ENCODE measurements at places on chromosomes 1 and 21.

- no peak for DNase-seq
Measured at GRCh38 chr21:25722631-25723030, 12.1 kb downstream of the ATP5PF start.

- no peak for DNase-seq
Measured at GRCh38 chr1:223276029-223276428, 87.9 kb downstream of the SUSD4 start.

DNA sequence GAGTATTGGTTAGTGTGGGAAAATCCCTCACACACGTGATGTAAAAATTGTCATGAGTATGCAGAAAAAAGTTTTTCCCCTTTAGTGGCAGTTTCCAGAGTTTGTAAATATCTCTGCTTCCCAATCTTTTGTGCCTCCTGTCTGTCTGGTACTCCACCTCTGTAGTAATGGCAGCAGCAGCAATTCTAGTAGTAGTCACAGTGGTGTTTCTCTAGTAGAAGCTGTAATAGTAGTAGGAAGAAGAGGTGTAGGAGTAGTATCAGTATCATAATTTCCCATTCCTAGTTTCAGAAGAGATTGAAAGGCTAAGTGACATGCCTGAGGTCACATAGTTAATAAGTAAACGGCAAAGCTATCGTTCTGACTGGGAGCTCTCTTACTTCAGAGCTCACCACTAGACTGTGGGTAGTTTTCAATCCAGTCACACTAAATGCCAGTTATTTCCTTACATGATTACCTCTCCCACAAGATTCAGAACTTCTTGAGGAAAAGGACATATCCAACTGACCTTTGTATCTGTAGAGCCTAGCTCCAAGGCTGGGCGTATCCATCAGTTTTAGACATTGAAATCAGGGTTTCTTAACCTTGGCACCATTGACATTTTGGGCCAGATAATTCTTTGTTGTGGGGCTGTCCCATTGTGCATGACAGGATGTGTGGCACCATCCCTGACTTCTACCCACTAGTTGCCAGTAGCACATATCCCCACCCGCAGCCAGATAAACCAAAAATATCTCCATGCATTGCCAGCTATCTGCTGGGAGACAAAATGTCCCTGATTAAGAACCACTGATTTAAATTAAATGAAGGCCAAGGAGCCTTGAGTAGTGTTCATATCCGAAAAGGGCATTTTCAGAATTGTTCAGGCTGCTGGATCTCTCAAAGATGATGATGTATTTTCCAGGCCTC is 135.9 kb downstream of the FGGY start:
- DNase-seq, result no peak

- DNase-seq, result no peak
Measured at GRCh38 chr21:41141031-41141457, 26.9 kb upstream of the BACE2 start.

- no peak for DNase-seq
Measured at GRCh38 chr1:5688081-5689077, 303.8 kb downstream of the NPHP4 start.

GRCh38 chr1:43144237-43144636 is 27.9 kb downstream of the EBNA1BP2 start:
- DNase-seq, result no peak

DNA sequence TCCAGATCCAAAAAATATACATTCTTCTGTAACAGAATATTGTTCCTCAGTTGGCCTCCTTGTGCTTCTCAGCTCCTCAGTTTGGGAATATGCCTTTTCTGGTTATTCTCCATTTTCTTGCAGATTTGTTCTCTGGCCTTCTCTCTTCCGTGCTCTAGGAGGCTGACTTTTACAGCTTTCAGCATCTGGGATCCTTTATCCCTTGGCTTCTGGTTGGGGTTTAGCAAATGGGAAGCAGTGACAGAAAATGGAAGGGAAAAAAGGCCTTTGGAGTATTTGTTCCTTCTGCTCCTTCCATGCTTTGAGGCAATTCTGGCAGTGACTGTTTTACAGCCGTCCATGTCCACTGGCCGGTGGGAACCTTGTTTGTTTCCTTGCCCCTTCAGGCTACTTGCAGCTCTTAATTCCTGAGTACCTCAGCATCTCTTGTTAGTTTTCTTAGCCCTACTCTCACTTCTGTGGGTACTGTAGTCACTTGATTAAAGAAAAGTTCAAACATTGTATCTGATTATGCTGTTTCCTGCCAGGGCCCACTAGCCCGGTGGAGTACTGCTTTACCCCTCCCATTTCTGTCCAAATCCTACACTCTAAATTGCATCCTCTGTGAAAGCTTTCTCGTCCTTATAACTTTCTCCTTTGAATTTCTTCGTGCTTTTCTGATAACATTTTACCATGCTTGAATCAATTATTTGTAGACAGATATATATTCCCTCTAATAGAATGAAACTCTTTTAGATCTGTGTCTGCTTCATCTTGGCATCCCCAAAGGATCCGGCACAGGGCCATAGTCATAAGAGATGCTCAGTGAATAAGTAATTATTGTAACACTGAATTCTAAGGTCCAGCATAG is 118.2 kb downstream of the OSBPL9 start:
- DNase-seq, result no peak

- DNase-seq, result peak; percentile 70
Measured at GRCh38 chr21:34606621-34607020, 8.3 kb downstream of the RCAN1 start.

- no peak for DNase-seq
Measured at GRCh38 chr1:56973923-56974742, 8.3 kb upstream of the C8B start.

- no peak for DNase-seq
Measured at GRCh38 chr21:35378881-35379280, 329.8 kb upstream of the RUNX1 start.

- no peak for DNase-seq
Measured at GRCh38 chr1:192588546-192588945, 13.0 kb downstream of the RGS1 start.

GRCh38 chr1:27350663-27351540 is 9.1 kb downstream of the SYTL1 start:
- DNase-seq, result no peak

DNA sequence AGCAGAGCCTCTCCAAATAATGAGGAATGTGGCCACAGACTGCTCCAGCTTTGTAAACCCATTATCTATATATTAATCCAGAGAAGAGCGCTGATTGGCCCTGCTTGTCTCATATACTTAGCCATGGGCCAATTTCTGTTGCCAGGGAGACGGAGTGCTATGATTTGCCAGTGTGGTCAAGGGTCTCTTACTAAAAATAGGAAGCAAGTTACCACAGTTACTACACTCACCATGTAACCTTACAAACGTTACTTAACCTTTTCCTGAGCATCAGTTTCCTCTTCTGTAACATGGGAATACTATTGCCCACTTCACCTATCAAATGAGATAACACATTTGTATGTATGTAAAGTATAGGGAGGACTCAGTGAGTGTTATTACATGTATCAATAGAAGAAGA is 7.7 kb upstream of the S100A2 start:
- DNase-seq, result no peak

DNA sequence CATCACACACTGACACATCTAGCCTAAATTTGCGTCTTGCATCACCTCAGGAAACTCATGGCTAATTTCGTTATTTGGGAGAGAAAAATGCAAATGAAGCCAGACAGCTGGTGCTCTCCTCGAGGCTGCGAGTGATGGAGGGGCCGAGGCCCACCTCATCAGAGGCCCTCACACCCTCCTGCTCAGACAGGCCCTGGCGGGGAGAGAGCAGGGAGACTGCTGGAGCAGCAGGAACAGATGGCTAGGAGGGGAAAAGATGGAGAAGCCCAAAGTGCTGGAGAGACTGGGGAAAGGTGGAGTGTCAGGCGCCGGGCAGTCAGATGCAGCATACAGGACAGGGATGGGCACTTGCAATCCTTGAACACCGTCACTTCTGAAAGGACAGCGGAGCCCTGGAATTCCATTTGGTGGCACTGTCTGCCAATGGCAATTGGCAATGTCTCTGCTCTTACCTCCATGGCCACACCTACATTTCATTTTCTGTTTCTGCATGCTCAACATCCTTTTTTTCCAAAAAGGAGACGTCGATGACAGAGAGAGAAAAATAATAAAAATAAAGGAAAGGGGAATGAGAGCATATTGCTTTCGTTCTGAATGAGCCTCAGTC is 286.2 kb downstream of the SPATA17 start:
- no peak for DNase-seq

DNA sequence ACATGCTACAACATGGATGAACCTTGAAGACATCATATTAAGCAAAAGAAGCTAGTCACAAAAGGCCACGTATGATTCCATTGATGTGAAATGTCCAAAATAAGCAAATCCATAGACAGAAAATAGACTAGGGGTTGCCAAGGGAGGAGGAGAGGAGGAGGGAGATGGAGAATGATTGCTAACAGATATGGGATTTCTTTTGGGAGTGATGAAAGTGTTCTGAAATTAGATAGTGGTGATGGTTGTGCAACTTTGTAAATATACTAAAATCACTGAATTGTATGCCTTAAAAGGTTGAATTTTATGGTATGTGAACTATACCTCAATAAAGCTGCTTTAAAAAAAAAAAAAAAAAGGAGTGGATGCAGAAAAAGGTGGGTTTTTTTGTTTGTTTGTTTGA is 7.6 kb downstream of the CLSTN1 start:
- DNase-seq, result no peak

DNA sequence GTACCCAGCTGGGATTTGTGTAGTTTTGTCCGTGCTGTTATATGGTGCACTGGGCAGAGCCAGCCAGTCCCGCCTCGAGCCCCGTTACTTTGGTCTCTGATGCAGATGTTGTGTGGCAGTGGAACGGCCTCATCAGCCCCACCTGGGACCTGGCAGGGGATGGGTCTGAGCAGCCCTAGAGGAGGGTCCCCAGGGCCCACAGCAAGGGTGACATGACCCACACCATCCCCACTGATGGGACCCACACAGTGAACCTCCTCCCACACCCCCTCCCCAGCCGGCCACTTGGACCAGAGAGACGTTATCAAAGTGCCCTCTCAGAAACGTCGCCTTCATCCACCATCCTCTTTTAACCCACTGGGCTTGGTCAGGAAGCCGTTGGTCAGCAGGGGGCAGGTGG is 42.0 kb upstream of the PCBP3 start:
- DNase-seq, result no peak

- DNase-seq, result no peak
Measured at GRCh38 chr21:28240586-28240985, 752.1 kb downstream of the LTN1 start.

DNA sequence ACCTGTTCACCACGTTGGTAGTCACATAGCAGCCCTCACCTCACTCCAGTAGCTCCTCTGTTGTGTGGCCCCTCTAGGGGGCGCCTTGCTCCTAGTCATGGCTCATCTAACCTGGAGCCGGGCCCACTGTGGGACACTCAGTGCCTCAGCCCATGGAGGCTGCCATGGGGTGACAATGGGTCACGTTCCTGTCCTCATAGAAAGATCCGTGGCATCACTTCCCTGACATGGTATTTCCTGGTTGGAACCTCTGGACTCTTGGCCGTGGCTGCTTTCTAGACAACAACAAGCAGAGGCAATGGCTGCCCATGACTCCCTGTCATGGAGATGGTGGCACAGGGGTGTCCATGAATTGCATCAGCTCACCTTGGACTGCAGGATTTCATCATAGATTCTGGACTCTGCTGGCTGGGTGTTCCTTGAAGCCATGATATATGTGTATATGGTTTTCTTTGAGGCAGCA is 27.5 kb upstream of the SLAMF6 start:
- DNase-seq, result no peak

GRCh38 chr21:33125680-33126375 is 55.9 kb downstream of the OLIG1 start:
- no peak for DNase-seq

GRCh38 chr1:213979751-213980586 is 7.8 kb upstream of the PROX1 start:
- DNase-seq, result no peak

GRCh38 chr1:53526451-53527101 is 67.4 kb downstream of the DMRTB1 start:
- no peak for DNase-seq

DNA sequence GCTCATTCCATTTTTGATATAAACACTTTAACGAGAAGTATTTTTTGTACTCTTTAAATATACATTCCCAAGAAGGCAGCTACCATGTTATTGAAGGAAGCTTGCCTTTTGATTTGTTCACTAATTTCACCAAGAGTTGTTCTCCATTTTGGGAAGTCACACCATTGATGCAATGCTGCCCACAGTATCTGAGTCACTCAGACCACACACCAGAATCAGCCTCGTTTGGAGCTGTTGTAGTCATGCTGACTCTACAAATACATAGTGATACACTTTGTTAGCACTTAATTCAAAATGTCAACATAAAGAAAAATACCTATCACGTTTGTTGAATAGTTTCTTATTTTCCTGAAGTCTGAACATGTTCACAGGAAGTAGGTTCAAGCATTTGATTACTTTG is 78.7 kb downstream of the PAPPA2 start:
- DNase-seq, result no peak

DNA sequence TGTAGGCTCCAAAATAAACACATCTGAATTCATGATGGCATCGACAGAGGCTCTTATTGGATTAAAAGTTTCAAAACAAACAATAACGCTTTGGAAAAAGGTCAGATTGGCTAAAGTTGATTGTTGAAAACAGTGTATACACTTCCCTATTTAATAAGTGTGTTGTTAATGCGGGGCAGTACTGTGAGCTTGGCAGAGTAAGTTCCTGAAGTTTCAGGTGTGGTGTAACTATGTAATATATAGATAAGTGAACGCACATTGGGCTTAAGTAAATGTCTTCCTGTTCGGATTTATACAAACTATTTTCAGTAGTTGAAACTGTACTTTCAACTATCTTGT is 810 bp downstream of the ZBTB37 start:
- no peak for DNase-seq

DNA sequence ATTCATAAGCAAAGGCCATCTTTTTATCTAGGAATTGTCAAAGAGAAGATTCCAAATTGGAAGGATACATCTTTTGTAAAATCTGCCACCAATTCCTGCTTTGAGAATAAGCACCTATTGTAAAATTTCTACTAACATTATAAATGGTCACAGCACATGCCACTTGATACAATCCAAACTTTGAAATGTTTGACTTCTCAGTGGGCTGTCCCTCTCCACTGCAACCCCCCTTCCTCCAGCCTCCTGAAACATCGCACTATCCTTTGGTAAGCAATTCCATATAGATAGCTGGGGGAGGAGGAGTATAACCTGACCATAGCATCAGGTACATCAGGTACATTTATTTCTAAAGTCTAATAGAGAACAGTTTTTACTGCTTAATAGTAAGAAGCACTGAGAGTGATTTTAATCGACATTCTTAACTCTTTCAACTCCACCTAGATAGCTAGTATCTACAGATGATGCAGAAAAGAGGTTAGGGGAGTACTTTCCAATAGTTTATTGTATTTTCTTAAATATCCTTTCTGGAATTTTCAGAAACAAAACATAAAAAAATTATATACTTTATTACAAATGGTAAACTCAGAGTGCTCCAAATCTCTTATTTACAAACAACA is 2.9 kb downstream of the JUN start:
- no peak for DNase-seq

- DNase-seq, result no peak
Measured at GRCh38 chr1:199821029-199821779, 206.3 kb upstream of the NR5A2 start.

GRCh38 chr1:164971391-164971790 is 385.1 kb downstream of the LMX1A start:
- no peak for DNase-seq

Data from vagina (tissue), 2 donors.